Neural crest cell (in vitro differentiated cells): ENCODE measurements at places on chromosomes 5 and 9. TPM values are rescaled to one million over a fixed set of nuclear protein-coding genes. Genes with fewer than 3 reads are reported as not detected.

GRCh38 chr9:95746408-95747180 is 128.9 kb upstream of the ERCC6L2 start:
- H3K36me3 ChIP-seq, result no peaks in the 10 kb centered on the region
- peaks cover 20% of the 10 kb centered on the region for H3K27me3 ChIP-seq
- no peak for DNase-seq

DNA sequence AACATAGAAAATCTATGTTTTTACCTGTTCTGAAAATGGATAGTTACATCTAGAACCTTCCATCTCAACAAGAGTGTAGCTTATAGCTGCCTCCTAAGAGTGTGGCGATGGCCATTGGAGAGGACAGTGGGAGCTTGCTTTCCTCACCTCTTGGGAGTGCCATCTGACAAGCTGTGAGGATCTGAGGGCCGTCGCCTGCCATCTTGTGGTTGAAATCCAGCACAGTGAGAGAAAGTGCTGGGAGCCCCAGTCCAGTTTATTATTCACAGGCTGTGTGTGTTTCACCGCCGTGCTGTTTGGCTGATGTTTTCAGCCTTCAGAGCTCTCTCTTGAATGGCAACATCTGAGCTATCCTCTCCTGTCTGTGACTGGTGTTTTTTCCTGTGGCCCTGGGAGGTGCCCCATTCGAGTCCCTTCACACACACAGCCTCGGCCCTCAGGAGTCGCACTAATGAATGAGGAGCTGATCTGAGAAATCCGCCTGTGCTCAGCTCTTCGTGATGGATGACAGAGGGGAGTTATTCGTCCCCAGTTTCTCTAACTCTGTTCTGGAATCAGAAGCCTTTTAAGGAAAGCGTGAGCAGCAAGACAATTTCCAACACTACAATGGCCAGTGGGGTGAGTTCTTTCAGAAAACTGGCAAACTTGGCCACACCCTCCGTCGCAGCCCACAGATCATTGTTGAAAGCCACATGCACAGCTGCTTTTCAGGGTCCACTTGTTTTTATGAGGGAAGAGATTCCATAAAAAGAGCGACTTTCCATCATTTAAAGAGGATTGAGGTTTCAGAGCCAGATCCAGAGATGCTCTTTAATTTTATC is 170.3 kb downstream of the PDZD2 start:
- DNase-seq, result peak; percentile 59
- H3K4me3 ChIP-seq, result no peak overlapping the region
- no peak overlapping the region for H3K27ac ChIP-seq
- H3K27me3 ChIP-seq, result no peaks in the 10 kb centered on the region
- peaks cover 9% of the 10 kb centered on the region for H3K4me1 ChIP-seq

- peaks cover 5% of the 10 kb centered on the region for H3K36me3 ChIP-seq
- no peak for DNase-seq
- no peak overlapping the region for H3K27ac ChIP-seq
- H3K4me3 ChIP-seq, result no peak overlapping the region
Observed at GRCh38 chr9:91415290-91415689, 8.3 kb downstream of the NFIL3 start.

GRCh38 chr9:4309806-4310205 is 9.9 kb upstream of the GLIS3 start:
- DNase-seq, result no peak
- no peak overlapping the region for H3K4me3 ChIP-seq
- H3K27ac ChIP-seq, result no peak overlapping the region
- no peaks in the 10 kb centered on the region for H3K36me3 ChIP-seq

DNA sequence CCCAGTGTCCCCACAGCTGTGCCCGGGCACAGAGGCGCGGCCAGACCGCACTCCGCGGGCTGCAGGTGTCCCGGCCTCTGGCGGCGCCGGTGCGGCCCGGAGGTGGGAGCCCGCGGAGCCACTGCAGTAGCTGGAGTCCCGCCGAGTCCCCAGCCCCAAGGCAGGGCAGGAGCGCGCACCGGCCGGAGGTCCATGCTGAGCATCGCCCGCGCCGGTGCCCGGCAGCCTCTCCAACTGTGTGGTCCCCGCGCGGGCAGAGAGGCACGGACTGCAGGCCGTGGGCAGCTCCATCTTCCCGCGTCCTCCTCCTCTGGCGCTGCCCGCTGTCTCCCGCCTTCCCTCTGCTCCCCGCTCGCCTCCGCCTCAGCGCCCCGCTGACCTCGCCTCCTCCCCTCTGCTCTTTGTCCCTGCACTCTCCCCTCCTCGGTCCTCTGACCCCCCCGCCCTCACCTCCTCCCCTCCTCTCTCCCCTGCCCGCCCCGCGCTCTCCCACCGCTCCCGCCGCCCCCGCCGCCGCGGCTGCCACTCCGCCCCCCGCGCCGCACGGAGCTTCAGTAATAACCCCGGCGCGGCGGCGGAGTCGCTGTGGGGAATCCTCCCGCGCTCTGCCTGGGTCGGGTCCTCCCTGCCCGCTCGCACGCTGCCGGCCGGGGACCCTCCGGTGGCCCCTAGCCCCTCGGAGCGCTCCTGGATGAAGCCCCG is at the start of gene ADAMTS16:
Gene ADAMTS16, plus strand, starts transcription at position 554 of the 702 bp plus-strand sequence. Its CDS starts 138 bp downstream, at position 692.
- no peak within 1 kb of the TSS for H3K27ac ChIP-seq
- peak; percentile 38 for DNase-seq

DNA sequence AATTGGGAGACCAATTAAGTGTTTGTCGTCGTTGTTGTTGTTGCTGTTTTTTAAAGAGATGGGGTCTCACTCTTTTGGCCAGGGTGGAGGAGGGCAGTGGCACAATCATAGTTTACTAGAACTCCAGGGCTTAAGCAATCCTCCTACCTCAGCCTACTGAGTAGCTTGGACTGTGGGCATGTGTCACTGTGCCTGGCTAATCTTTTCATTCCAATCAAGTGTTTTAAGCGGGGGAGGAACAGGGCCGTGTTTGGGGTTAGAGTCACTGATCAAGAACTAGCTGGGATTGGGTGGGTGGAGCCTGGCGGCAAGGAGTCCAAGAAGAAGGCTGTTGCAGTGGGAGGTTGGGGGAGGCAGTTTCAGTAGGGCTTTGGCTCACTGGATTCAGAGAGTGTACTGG is 13.8 kb downstream of the SNX30 start:
- peaks cover 14% of the 10 kb centered on the region for H3K36me3 ChIP-seq
- no peak for DNase-seq
- H3K27ac ChIP-seq, result no peak overlapping the region
- H3K4me3 ChIP-seq, result no peak overlapping the region
- no peaks in the 10 kb centered on the region for H3K27me3 ChIP-seq

DNA sequence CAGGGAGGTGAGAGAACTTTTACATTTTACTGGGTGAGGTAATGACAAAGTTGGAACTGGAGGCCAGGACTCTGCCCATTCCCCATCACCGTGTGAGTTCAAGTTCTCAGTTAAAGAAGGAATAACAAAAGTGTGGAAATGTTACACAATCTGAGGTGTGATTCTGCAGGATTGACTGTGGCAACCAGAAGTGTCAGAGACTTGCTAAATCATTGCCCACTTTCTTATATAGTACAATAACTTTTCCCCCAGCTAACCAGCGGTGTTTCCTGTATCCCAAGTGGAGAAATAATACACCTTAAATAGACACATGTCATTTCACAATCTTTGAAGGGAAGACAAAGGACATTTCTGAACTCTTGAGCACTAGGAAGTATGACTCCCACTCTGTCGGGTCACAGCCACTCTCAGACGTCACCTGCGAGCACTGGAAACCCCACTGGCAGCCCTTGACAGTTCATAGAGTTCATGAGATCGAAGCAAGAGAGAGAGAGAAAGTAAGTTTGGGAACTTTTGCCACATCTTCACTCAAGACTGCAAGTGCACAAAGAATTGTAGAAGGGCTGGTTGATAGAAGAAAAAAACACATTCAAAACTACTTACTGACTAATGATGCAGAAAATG is 28.4 kb downstream of the PAX5 start:
- H3K27ac ChIP-seq, result no peak overlapping the region
- DNase-seq, result no peak
- H3K36me3 ChIP-seq, result no peaks in the 10 kb centered on the region
- H3K4me3 ChIP-seq, result no peak overlapping the region
- peaks cover 62% of the 10 kb centered on the region for H3K27me3 ChIP-seq

DNA sequence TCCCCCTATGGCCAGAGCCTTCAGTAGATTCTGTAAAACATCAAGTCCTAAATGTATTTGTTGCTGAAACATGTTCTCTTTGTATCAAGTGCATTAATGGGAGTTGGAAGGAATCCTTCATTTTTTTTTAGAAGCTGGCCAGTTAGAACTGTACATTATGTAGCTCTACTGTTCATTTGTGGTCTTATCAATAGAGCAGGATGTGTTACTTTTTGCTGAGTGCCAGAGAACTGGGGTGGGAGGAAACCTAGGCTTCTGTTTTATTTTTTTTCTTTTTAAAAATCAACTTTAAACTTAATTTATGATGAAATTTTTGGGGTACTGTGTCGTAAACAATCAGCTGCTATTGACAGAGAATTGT is 5.1 kb downstream of the PIP5K1B start:
- no peak for DNase-seq
- H3K4me1 ChIP-seq, result peaks cover 25% of the 10 kb centered on the region
- H3K27me3 ChIP-seq, result peaks cover 59% of the 10 kb centered on the region
- H3K4me3 ChIP-seq, result no peak overlapping the region

DNA sequence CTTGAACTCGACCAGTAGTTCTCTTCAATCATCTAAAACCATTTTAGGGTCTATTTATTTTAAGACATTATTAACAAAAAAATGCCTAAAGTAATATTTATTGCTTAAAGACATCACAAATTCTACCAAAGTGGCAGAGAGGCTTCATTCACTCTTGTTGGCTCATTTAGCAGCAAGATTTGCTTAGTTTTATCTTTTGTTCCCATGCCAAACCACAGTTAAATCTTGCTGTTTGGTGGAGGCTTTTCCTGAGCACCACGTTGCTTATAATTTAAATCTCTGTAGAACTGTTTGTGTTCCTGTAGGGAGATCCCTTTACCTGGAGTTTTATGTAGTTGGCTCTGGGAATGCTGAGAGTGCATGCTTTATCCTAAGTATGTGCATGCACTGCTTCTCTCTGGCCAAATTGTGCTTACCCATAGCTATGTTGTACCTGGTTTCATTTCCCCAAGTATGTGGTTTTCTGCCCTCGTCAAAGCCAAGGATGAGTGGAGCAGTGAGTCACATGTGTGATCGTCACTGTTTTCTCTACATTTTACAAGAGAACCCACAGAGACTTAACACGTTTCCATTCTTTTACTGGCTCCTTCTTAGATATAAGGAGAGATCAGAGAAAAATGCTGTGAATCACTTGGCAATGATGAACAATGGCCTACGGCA is 42.1 kb upstream of the MAST4 start:
- H3K36me3 ChIP-seq, result no peaks in the 10 kb centered on the region
- no peaks in the 10 kb centered on the region for H3K4me1 ChIP-seq
- H3K27ac ChIP-seq, result no peak overlapping the region
- H3K4me3 ChIP-seq, result no peak overlapping the region

DNA sequence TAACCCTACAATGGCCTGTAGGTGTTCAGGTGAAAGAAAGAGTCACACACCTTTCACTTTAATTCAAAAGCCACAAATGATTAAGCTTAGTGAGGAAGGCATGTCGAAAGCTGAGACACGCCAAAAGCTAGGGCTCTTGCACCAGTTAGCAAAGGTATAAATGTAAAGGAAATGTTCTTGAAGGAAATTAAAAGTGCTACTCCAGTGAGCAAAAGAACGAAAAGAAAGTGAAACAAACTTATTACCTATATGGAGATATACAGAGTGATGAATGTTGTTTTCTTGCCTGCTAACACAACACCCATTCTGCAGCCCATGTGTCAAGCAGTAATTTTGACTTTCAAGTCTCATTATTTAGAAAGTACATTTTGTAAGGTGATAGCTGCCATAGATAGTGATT is 254.2 kb upstream of the SLC24A2 start:
- H3K4me3 ChIP-seq, result no peak overlapping the region
- DNase-seq, result no peak
- no peak overlapping the region for H3K27ac ChIP-seq
- H3K27me3 ChIP-seq, result no peaks in the 10 kb centered on the region

DNA sequence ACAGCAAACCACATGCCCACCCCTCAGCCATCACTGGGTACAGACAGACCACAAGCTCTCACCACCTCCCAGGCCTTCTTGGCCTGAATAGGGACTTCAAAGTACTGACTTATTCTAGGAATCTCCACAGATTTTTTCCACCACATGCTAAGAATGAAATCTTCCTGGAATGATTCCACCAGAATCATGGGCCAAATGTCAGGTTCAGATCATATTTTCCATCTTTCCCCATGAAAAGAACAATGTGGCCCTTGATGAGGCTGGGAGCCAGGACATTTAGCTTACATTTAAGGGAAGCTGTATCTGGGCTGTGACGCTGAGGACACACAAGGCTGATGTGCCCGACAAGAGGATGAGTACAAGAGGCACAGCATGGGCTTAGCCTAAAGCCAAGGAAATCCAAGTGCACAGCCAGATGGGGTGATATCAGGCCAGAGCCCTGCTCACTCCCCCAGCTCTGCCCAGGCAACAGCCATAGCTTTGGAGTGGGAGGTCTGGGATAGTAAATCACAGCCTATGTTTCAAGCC is 28.1 kb downstream of the ACSL6 start:
- H3K27me3 ChIP-seq, result no peaks in the 10 kb centered on the region
- H3K36me3 ChIP-seq, result no peaks in the 10 kb centered on the region
- no peaks in the 10 kb centered on the region for H3K4me1 ChIP-seq
- no peak overlapping the region for H3K27ac ChIP-seq
- DNase-seq, result no peak

DNA sequence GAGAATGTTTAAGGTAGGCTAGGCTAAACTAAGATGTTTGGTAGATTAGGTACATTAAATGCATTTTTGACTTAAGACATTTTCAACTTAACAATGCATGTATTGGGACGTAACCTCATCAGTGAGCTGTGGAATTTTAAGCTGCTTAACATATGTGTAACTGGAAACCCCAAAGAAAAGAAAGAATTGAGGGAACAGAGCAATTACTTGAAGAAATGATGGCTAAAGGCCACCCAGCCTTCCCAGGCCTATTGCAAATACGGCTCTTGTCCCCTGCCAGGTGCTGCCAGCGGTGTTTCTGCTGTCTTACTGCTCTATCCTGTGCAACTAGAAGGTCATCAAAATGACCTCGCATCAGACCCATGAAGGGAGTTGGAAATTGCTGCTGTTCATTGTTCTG is 52.0 kb downstream of the RICTOR start:
- H3K4me3 ChIP-seq, result no peak overlapping the region
- no peak overlapping the region for H3K27ac ChIP-seq
- DNase-seq, result no peak
- H3K36me3 ChIP-seq, result peaks cover 7% of the 10 kb centered on the region

DNA sequence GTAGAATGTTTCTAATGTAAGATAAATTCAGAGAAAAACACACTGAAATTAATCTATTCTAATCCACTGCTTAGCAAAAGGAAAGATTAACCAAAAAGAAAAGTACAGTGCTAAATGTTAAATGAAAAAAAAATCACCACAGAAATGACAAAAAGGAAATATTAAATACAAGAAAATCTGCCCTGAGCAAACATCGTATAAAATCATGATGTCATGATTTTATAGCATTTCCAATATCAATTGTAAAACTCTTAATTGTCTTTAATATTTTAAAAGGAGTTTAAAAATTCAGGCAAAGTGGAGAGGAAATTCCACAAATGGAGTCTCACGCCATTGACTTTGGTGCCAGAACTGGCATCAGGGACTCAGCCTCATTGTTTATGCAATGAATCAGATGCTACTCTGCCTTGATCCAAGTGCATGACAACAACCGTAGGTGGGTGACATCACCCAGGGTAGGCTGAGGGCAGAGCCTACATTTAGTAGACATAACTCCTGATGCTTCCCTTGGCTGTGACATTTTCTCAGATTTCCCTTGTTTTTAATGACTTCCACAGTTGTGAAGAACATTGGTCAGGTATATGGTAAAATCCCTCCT is 696.8 kb downstream of the SEMA5A start:
- H3K4me1 ChIP-seq, result peaks cover 16% of the 10 kb centered on the region
- H3K27ac ChIP-seq, result no peak overlapping the region
- DNase-seq, result no peak
- no peaks in the 10 kb centered on the region for H3K27me3 ChIP-seq
- no peak overlapping the region for H3K4me3 ChIP-seq
- peaks cover 2% of the 10 kb centered on the region for H3K36me3 ChIP-seq

BNC2 gene
- total RNA-seq, result 4.5 and 5.4 TPM in 2 replicates
